ENCODE measurements at places on chromosomes 3 and 15.

GRCh38 chr3:136161516-136161915 lies 34.6 kb downstream of the MSL2 start:
- no peak for DNase-seq

- no peak for DNase-seq
Observed at GRCh38 chr3:144583871-144584270, 612.2 kb downstream of the DIPK2A start.

DNA sequence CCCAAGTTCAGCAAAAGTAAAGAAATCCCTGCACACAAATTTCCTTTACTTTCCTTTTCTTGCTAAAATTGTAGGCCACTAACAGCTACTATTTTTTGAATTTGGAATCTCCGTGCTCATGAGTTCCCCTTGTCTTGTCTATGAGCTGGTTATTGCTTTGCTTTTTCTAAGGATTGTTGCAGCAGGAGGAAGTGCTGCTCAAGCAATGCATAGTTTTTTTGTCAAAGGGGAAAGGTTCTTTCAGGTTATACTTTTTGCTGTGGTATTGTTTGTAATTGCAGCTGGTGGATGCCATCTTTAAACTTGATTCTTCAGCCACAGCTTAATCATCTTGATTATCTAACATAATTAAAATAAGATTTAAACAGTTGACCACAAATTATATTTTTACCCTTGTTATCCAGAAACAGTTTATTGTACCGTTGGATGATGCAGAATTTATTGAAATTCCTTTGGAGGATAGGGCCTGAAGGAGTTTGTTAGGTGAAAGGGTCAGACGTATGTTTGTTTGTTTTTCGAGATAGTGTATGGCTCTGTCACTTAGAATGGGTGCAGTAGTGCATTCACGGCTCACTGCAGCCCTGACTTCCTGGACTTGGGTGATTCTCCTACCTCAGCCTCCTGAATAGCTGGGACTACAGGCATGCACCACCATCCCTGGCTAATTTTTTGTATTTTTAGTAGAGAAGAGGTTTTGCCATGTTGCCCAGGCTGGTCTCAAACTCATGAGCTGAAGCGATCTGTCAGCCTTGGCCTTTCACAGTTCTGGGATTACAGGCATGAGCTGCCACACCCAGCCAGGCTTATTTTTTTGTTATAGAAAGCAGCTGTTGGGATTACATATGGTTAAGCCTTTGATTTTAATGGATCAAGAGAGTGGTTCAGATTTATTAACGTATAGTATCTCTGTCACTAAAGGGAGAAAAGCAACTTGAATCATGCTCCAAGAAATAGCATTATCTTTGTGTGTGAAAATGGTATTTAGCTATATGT lies 11.7 kb downstream of the MGA start:
- DNase-seq: no peak

- DNase-seq: no peak
Observed at GRCh38 chr15:59553879-59554735, 57.5 kb upstream of the GCNT3 start.

DNA sequence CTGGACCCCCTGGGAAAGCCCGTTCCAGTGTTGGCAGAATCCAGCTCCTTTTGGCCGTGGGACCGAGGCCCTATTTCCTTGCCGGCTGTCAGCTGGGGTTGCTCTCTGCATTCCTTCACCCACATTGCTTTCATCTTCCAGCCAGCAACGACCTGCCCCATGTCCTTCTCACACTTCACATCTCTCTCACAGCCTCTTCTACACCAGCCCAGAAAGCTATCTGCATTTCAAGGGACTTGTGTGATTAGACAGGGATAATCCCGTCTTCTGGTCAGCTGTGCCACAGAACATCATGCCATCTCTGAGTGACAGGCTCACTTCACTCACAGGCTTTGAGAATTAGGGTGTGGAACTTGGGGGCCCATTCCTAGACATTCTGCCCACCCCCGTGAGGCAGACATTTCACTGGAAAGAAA lies 16.4 kb downstream of the EFCC1 start:
- DNase-seq: no peak

GRCh38 chr15:83695901-83696425 lies 42.0 kb downstream of the ADAMTSL3 start:
- DNase-seq: no peak

DNA sequence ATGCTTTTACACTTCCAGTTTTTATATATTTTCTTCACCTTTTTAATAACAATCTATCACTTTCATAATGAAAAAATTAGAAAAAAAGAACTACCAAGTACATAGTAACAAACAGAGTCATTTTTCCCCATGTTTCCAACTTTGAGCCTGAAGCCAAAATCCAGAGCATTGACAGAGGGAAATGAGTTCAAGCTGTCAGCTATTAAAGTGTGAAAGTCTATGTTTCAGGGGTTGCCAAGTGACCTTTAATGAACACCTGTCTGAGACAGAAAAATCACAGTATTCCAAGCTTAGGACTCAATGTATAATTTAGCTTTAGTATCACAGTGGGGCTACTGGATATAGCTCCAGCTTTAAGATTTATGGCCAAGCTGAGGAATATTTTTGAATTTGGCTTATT lies 128.3 kb upstream of the GADL1 start:
- DNase-seq: no peak

DNA sequence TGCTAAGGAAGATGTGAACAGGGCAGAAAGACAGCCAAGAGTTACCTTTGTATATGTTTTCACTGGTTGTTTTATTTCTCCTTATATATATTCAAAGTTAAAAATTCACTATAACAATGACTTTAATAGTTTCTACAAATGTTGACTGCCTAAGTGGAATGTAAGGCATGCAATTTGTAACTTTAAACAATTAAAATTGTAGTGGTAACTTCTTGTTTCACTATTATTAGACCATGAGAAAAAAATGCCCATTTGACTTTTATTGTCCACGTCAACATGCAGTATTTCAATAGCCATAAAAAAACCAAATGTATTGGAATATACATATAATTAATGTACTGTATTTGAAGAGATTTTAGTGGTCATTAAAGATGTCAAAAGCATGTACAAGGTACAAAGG lies 340.7 kb upstream of the CBLB start:
- DNase-seq: no peak

- DNase-seq: no peak
Observed at GRCh38 chr3:138195481-138195880, 8.4 kb downstream of the ARMC8 start.

- no peak for DNase-seq
Observed at GRCh38 chr15:98785807-98786621, 137.7 kb downstream of the IGF1R start.

DNA sequence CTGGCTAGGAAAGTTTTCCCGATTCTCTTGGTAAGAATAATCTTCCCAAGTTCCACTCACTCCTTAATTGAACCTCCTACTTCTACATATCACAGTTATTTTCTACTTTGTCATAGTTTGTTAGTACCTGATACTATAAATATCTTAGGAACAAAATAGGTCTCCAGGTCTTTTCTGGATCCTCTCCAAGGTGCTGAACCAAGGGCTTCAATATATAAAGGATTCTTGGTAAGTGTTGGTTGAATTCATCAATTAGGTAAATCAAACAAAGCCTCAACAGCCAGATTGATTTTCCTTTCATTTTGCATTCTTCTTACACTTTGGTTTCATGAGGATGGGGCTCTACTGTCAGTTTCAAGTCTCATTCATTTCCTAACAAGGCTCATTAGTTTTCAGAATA lies 27.6 kb upstream of the RTP4 start:
- DNase-seq: no peak

GRCh38 chr15:95874637-95875036 lies 455.9 kb upstream of the NR2F2 start:
- no peak for DNase-seq

GRCh38 chr15:92158426-92158825 lies 235.3 kb upstream of the ST8SIA2 start:
- DNase-seq: no peak

DNA sequence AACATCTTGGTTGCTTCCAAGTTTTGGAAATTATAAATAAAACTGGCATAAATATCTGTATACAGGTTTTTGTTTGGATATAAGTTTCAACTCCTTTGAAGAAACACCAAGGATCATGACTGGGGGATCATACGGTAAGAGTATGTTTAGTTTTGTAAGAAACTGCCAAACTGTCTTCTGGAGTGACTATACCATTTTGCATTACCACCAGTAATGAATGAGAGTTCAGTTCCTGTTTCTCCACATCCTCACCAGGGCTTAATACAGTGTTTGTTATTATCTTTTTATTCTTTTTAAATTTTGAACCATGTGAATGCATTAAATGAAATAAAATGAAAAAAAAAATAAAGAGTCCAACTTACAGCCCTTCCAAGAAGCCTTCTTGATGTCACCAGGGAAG lies 3.7 kb upstream of the ANKUB1 start:
- DNase-seq: no peak

GRCh38 chr15:100997442-100997841 lies 78.3 kb downstream of the LRRK1 start:
- DNase-seq: no peak

GRCh38 chr15:96102631-96103030 lies 227.9 kb upstream of the NR2F2 start:
- DNase-seq: no peak

- DNase-seq: no peak
Observed at GRCh38 chr3:184039414-184039813, 7.9 kb downstream of the HTR3D start.

DNA sequence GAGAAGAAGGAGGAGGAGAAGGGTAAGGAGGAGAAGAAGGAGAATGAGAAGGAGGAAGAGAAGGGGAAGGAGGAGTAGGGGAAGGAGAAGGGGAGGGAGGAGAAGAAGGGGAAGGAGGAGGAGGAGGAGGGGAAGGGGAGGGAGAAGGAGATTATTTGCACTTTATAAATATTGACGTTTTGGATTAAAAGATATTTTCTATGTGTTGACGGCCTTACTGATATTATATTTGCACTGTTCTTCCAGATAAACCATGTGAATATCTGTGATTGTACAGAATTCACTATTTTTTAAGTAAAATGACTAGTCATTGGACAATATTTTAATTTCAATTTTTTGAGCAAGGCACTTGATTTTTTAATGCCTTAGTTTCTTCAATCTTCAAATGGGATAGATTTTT lies 310.5 kb upstream of the DNAJC19 start:
- DNase-seq: no peak
